ENCODE measurements at places on chromosomes 3 and 15.

DNA sequence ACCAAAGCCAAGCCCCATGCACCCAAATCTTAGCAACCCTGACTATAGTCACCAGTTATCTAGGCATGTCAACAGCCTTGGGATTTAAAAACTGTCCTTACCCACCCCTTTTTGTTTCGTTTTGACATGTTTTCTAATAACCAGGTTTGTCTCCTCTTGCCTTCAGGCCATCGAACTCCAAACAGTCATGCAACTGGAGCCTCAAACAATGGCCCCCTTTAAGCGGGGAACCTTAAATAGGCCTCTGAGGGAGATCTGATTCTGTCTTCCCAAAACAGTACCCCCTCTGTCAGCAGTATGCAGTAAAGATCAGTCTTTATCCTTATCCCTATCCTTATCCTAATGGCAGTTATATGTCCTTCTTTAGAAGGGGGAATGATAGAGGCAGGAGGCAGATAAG is 105.7 kb downstream of the DPH6 start:
- no peak for DNase-seq

- no peak for DNase-seq
Observed at GRCh38 chr3:131439084-131439483, 57.5 kb downstream of the NUDT16 start.

GRCh38 chr3:30864836-30865235 is 29.6 kb downstream of the GADL1 start:
- no peak for DNase-seq

- DNase-seq = no peak
Observed at GRCh38 chr3:127834771-127835170, 12.5 kb upstream of the MGLL start.

DNA sequence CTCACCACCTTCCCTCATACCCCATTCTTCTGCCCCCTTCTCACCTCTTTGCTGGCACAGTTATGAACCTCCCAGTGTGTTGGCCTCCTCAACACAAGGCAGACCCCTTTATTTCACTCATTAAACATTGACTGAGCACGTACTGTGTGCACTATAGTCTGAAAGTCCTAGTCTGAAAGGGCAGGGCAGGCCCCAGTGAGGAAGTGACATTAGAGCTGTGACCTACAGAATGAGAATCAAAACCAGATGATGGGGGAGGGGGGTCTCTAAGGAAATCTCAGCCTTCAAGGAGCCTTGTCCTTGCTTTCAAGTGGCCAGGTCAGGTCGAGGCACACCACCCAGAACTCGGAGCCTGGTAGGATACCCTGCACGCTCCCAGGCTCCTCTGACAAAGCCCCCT is 3.5 kb downstream of the SLC28A1 start:
- no peak for DNase-seq
